Stimulated activated CD4-positive, alpha-beta T cell treated with anti-CD3 and anti-CD28 coated beads, TNF-alpha, amount 100 ng/mL, for 1 hour (primary cell): ENCODE measurements at places on chromosomes 2 and 18.

- DNase-seq: no peak
These were observed 28.4 kb downstream of the NAB1 start for GRCh38 chr2:190677255-190677654.

DNA sequence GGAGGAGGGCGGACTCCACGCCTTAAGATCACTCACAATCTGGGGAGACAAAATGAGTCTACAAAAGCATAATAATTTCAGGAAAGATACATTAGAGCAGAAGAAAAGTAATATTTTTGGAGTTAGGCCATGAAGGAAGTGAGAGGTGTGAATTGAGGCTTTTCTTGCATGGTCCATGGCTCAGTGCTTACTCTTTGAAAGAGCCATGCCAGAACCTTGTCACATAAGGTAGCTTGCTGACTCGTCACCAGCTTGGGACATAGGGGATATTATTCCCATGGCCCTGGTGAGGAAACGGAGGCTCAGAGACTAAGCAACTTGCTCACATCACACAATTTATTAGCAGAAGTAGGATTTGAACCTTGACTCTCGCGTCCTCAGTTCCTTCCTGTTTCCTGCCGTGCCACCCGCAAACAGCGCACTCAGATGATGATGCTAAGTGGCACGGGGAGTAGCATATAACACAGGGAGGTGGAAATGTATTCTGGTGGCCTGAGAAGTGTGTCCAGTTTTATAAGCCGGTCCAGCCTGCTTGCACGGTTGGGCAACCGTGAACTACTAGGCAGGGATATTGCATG is 312.2 kb upstream of the EPAS1 start:
- no peak for DNase-seq

DNA sequence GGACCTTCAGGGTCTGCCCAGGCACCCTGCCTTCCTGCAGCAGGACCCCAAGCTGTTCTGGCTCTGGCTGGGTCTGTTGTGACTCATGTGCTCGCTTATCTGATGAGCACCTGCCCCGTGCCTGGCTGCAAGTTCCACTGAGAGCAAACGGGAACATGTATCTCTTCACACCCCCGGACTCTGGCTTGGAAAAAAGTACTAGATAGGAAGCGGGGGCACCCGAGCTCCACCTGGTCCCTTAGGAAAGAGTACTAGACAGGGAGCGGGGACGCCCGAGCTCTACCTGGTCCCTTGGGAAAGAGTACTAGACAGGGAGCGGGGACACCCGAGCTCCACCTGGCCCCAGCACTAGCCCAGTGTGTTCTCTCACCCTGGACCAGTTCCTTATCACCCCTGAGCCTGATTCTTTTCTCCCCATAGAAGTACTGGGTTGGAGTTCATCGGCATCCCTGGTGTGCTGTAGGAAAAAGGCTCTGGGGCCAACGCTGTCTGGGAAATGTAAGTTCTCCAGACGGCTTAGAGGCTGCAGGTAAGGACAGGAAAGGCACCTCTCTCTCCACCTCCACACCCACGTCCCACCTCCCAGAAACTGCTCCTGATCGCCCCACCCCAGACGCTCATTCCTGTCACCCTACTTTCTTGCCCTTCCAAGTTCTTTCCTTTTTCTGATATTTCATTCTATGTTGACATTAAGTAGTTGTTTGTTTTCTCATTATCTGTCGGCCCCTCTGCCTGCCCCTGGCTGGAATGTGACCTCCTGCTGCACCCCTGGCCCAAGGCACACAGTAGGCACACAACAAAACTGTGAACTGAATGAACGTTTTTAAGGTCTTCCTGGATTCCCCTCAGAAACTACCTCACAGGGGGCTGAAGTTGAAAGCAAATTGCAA is 40.2 kb downstream of the HDAC4 start:
- no peak for DNase-seq

- DNase-seq: no peak
These were observed 456.6 kb upstream of the UBE2E3 start for GRCh38 chr2:180523621-180524340.

- DNase-seq: peak; percentile 17
These were observed 266.8 kb upstream of the CXCR4 start for GRCh38 chr2:136384531-136385303.

DNA sequence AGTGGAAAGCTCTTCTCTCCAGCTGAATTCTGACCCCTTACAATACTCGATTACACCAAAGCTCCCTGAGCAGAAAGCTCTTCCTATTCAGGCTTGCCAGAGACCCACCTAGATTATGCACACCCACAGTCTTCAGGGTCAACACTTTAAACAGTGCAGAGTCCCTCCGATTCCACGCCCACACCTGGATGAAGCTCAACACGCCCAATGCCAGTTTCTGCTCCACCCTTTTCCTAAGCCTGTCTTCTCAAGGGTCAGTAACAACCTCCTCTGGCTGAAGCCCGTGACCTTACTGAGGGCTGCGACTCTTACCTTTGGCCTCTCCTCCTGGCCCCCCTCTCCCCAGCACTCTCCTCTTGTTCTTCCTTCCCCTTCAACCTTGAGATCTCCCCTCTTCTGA is 492.0 kb upstream of the SALL3 start:
- DNase-seq: no peak

DNA sequence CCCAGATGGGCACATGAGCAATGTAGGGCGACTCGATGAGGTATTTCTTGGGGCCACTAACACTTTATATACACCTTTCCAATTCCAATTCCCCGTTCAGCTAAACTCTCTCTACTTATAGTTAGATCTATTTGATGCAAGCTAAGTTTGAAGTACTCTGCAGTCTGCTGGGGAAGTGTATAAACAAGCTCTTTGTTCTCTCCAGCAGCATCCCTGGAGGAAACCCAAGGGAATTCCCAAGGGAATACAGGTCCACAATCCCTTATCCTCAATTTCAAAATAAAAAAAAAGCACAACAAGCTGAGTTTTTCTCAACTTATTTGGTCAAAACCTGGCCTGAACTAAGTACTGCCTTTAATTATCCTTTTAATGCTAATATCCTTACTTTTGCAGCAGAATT is 433.3 kb downstream of the NBAS start:
- DNase-seq: no peak

DNA sequence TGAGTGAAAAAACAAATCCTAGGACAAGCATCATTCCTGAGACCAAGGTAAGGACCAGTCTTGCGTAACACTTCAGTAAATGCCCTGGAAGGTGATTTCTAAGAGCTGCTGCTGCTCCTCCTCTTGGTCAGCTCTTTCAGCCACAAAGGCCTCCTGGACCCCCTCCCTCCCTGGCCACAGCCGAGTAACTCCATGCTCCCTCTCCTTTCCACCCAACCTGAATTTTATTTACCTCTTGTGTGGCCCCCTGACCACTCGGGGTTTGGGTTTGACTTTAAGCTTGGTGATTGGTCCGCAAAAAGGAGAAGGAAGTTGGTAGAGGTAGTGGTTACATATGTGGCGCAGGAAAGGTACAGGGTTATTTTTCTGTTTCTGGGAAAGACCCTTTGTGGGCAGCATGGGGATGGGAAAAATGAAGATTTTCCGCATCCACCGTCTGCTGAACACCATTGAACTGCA is 9.2 kb downstream of the HTRA2 start:
- DNase-seq: no peak

- DNase-seq: no peak
These were observed 48.4 kb downstream of the MTERF4 start for GRCh38 chr2:241053576-241054251.

DNA sequence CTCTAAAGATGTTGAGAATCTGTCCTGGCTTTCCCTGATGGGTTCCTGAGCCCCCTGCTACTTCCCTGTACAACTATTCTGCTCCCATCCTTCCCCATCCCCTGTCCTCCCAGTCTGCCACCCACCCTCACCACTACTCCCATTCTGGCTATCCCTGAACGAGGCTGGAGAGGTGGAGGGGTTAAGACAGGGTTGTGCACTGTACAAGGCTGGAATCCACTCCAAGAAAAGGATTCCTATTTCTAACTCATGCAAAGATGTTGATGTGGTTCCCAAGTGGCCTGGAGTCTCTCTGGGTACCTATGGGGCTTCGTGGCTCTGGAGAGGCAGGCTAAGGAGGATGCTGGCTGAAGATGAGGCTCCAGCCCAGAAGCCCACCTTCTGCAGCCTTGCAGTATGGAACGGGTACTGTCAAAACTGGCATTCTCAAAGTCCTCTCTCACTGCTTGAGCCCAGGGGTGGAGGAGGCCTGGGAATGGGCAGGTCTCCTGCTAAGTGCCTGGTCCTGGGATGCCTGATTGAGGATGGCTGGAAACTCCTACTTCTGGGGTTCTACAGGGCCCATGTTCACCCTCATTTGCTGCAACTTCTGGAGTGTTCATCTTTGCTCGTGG is 1.3 kb upstream of the FEV start:
- DNase-seq: no peak

DNA sequence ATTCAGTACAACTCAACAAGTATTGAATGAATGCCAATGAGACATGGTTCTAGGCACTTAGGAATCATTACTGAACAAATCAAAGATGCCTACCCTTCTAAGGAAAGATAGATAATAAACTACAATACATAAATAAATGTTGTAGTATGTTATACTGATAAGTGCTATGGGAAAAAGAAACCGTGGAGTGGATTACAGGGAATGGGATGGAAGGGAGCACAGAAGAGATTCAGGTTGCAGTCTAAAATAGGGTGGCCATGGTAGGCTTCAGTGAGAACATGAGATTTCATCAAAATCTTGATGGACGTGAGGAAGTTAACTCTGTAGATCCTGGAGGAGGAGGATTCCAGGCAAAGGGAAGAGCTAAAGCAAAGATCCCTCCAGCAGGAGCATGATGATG is 17.9 kb upstream of the CREB1 start:
- DNase-seq: no peak

- DNase-seq: no peak
These were observed 55.7 kb downstream of the GLI2 start for GRCh38 chr2:120791243-120791961.

DNA sequence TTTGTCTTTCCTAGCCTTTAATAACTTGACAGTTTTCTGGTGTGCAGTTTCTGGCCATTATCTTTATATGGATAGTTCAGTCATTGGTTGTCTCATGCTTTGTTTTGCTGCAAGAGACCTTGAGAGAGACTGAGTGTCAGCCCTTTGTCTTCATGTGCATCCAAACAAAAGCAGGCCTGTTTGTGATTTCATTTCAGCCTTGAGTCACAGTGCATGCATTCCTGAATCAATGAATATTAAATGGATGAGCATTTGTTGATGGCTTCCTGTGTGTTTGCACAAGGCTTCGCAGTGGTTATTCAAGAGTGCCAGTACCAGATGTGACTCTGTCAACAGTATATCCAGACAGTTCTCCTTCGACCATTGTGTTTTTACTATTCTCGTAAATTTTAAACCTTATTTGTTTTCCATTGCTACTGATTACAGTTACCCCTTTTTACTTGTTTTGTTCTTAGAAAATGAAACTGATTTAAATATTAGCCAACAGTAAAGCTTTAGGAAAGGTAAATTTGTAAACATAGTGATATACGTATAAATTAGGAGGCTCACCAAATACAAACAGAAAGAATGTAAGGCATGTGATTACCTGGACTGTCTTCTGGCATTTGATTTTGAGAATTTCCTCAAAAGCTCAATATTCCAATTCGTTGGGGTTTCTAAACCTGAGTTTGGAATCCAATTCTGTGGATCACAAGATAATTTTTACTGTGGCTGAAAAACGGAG is 319.8 kb downstream of the CTNNA2 start:
- DNase-seq: no peak

GRCh38 chr2:82283075-82283474 is 1978.5 kb upstream of the LRRTM1 start:
- no peak for DNase-seq

DNA sequence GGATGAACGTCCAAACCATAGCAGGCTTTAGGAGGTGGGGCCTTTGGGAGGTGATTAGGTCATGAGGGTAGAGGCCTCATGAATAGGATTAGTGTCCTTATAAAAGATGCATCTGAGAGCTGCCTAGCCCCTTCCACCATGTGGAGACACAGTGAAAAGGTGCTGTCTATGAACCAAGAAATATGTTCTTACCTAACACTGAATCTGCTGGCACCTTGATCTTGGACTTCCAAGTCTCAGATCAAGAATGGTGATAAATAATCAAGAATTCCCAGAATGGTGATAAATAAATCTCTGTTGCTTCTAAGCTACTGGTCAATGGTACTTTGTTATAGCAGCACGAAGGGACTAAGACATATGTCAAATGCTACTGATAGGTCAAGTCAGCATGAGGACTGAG is 15.1 kb upstream of the DYTN start:
- DNase-seq: no peak

DNA sequence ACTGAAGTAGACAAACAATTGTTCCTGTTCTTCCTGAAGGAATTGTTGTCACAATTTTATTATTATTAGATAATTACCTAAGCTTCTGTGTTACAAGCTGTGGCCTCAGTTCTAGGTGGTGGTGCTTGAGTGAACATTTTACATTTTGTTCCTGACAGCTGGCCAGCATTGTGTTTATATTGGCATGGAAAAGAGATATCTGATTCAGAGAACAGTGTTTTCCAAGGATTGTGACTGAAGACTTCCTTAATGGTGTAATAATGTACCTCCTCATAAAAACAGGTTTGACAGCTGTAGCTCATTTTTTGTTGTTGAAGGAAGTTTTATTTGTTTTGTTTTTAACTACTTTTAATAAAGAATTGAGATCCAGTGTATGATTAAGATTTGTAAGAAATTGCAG is 95.2 kb downstream of the EPB41L5 start:
- no peak for DNase-seq

- DNase-seq: no peak
These were observed 298.1 kb upstream of the REV1 start for GRCh38 chr2:99787769-99788382.

GRCh38 chr2:196330645-196331044 is 159.3 kb upstream of the STK17B start:
- no peak for DNase-seq

GRCh38 chr2:19195661-19196060 is 162.8 kb downstream of the OSR1 start:
- DNase-seq: no peak

DNA sequence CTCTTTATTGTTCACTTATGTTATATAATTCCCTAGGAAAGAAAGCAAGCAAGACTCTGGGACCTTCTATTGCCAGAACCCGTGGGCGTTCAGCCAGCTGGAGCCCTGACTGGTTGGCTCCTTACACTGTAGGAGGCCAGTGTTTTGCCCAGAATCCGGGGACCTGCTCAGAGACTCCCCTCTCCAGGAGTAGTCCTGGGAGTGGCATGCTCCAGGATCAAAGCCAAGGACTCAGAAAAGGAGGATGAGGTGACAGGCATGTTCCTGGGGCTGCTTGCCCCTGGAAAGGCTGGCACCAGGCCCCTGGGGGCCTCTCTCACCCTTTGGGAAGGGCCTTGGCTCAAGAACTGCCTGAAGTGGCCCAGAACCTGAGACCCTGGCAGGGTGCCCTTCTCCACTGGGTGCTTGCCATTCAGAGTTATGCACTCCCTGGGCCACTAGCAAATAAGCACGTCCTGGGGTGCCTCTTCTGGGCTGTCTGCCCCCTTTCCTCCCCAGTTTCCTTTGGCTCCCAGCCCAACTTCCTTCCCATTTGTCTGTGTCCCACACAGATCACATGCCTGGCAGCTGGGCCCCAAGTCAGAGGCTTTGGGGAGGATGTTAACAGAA is 19.6 kb upstream of the KIF3C start:
- DNase-seq: no peak
